ENCODE measurements at places on chromosomes 6 and 20.

GRCh38 chr20:40663991-40664880 lies 24.8 kb downstream of the MAFB start:
- DNase-seq, result no peak

- no peak for DNase-seq
Measured at GRCh38 chr20:2889797-2890196, 16.5 kb downstream of the PTPRA start.

- no peak for DNase-seq
Measured at GRCh38 chr6:3870528-3870925, 21.4 kb downstream of the FAM50B start.

- no peak for DNase-seq
Measured at GRCh38 chr6:45541934-45542333, 164.2 kb upstream of the SUPT3H start.
